ENCODE measurements at places on chromosomes 1 and 21.

GRCh38 chr1:1332031-1332755 is 1.1 kb downstream of the TAS1R3 start:
- no peak for DNase-seq

- no peak for DNase-seq
These were observed 207.1 kb downstream of the NFIA start for GRCh38 chr1:61289232-61290098.

- no peak for DNase-seq
These were observed 3.8 kb downstream of the SLC22A15 start for GRCh38 chr1:115980156-115980555.

GRCh38 chr1:56463376-56463775 is 116.0 kb downstream of the PLPP3 start:
- DNase-seq: no peak

DNA sequence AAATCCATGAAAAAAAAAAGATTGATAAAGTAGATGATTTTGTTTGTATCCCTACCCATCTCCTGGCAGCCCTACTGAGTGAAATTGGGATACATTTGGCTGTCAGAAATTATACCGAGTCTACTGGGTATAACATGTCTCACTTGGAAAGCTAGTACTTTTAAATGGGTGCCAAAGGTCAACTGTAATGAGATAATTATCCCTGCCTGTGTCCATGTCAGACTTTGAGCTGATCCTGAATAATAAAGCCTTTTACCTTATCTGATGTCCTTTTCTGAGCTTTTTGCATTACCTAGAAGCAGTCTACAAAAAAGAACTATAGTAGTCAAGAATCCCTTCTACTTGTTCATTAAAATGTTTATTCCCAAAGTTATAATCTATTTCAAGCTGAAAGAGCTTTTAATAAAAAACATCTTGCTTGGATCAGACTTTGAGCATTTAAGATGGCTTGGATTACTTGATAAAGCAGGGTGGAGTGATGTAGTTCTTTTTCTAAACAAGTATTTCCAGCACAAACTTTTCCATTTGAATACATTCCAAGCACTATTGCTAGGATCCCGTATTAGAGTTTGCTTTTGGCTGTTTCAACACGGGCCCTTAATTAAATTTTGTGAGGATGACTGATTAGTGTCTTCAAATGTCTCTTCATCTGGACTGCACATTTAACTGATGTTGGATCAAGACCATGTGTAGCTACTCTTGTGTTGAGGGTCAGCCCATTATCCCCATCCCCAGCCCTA is 69.2 kb downstream of the DTL start:
- no peak for DNase-seq

DNA sequence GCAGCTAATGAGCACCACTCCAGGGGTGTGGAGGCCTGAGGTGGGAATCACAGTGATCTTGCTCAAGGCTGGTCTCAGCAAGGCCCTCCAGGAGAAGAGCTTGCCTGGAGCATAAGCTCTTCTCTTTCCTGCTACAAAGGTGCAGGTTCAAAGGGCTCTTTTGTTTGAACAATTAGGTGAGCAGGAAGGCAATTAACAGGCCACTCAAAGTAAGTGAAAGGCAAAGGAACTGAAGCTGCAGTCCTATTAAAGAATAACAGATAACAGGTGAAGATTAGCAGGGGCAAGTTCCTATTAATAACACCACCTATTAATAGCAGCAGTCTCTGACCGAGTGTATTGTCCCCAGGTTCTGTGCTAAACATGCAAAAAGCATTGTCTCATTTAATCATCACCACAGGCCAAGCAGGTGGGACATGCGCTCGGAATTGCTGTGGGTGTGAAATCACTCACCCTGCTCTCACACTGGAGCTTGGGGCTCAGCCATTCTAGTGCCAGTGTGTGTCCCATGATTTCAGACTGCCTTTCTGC is 113.8 kb downstream of the RHOU start:
- DNase-seq: no peak
